ENCODE measurements at places on chromosomes 1 and 21.

DNA sequence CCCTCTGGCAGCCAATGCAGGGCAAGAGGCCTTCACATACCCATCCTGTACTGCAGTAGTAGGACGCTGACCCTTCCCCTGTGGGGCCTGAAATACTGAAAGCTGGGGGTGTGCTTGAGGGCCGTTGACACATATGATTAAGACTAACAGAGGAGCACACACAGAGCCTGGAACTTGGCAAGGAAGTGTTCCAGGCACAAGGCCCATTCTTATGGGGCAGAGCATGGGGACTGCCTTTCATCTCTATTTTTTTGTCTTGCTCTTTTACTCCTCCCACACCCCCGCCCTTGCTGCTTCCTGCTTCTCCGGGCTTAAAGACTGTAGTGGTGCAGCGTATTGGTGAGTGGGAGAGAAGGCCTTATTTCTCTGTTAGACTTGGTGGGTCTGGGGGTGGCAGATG, 137.4 kb downstream of the BACH1 start:
- peak; percentile 2 for DNase-seq

GRCh38 chr1:175794586-175794985, 51.2 kb upstream of the TNR start:
- DNase-seq, result no peak

DNA sequence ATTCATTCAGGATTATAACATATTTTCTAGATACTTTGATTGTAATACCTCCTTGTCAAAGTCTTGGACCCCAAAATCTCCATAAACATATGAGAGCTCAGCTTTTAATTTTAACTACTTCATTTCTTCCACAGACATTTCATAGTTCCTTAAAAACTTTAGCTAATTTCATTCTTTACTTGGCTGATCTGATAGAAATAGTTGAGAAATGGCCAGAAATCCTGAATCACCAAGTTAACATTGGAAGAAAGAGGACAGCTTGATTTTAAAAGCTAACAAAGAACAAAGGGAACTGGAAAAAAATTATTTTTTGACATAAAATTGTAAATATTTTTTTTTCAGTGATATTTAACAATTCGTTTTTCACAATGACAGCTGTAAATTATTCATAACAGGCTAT, 216.5 kb downstream of the NTNG1 start:
- DNase-seq, result no peak

- no peak for DNase-seq
These were observed 46.1 kb downstream of the RNF2 start for GRCh38 chr1:185091480-185091879.

GRCh38 chr1:220491891-220492290, 36.0 kb upstream of the MARK1 start:
- no peak for DNase-seq

- no peak for DNase-seq
These were observed 70.0 kb upstream of the TNFSF4 start for GRCh38 chr1:173276922-173277800.

DNA sequence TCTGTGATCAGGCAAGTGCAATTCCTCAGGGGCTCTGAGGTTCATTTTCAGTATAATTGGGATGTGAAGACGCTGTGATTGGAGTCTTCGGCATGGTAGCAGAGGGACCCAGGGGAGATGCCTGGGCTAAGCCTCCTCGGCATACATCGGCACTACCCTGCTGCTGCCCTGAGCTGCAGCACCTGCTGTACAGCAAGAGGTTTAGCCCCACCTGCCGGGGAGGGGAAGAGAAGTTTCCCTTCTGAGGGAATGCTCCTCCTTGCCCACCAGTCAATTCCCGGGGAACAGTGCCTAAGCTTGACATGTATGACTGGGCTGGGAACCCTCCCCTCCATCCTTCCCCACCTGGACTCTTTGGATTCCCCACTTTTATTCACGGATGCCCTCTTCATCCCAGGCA, 24.9 kb downstream of the CNIH3 start:
- no peak for DNase-seq

DNA sequence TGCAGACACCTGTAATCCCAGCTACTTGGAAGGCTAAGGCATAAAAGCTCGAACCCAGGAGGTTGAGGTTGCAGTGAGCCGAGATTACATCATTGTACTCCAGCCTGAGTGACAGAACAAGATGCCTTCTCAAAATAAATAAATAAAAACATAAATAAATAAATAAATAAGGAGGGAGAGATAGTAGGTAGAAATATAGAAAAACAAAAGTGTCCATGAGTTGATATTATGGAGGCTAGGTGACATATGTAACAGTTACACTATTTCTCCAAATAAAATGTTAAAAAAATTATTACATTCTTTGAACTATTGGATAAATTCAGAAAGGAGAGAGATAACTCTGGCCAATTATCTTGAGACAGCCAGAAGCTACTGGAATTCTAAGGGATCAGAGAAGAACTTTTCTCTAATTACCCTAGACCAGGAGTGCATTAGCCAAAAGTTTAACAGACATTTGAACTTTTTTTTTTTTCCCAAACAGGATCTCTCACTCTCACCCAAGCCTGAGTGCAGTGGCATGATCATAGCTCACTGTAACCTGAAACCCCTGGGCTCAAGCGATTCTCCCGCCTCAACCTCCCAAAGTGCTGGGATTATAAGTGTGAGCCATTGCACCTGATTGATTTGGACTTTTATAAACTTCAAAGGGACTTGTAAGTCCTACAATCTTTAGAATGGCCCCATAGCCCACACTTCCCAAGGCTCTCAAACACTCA, 17.6 kb downstream of the SYNJ1 start:
- no peak for DNase-seq

DNA sequence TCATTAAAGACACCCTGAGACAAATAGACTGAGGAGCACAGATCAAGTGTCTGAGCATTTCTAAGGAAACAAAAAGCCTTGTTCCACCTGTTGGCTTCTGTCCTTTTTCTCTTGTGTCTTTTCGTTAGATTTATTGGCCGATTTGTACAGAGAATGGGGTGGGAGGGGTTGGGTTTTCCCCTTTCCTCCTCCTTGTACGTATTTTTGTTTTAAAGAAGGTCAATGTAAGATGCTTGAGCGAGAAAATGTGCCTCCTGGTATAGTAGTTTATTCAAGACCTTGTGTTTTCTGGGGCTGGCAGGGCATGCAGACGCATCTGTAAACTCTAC, 1.2 kb downstream of the BCL9 start:
- no peak for DNase-seq

- no peak for DNase-seq
These were observed 21.0 kb downstream of the SDE2 start for GRCh38 chr1:225977937-225978748.

DNA sequence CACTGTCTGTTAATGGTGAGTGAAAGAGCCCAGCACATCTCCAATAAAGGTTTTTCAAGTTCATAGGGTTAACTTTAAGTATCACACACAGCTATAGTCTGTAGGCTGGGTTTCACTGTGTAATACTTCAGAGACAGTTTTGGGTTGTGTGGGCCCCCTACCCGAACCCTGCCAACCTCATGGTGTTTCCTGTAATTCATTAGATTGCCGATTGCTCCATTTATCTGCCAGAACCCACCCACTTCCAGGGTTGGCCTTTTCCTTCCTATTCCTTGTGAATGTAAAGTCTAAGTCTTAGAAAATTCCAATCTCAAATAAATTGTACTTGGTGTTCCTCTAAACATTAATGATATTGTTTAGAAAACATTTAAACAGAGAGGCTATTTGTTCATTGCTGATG, 43.6 kb downstream of the CTTNBP2NL start:
- no peak for DNase-seq

GRCh38 chr1:22319608-22320007, 132.0 kb upstream of the ZBTB40 start:
- no peak for DNase-seq

- no peak for DNase-seq
These were observed 24.9 kb downstream of the OLFML2B start for GRCh38 chr1:161998811-161999210.

DNA sequence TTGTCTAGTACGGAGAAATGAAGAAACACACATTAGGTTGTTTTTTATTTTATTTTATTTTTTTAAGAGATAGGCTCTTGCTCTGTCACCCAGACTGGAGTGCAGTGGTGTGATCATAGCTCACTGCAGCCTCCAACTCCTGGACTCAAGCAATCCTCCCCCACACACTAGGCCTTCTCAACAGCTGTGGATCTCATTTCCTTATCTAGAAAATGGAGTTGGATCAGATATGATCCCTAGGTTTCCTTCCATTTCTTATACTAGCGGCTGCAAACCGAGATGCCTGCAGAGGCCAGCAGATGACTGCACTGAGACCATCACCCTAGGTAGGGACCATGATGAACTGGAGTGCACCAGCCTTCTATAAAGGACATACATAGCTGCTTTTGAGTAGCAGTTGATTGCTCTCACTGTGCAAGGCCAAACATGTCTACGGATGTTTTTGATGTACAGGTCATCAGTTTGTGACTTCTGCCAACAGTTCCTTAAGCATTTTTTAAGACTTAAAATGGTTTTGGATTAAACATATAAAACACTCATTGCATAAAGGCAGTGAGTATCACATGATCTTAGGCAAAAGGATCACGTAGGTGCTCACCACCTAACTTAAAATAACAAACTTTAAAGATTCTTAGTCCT, 11.4 kb upstream of the KLHL12 start:
- no peak for DNase-seq

DNA sequence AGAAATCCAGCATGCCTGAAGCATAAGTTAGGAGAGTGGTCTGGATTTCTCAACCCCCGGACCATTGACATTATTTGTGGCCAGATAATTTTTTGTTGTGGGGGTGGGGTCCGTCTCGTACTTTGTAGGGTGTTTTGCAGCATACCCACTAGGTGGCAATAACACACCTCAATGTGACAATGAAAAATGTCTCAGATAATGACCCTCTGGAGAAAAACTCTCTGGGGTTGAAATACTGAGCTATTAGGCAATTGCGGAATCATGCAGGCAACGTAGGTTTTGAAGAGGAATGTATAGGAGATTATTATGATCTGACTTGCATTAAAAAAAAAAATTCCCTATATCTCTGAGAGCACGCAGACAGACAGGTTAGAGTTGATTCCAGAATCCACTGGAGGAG, 25.3 kb upstream of the RRP15 start:
- DNase-seq, result no peak

- DNase-seq, result no peak
These were observed 55.0 kb downstream of the S1PR1 start for GRCh38 chr1:101291562-101292380.

DNA sequence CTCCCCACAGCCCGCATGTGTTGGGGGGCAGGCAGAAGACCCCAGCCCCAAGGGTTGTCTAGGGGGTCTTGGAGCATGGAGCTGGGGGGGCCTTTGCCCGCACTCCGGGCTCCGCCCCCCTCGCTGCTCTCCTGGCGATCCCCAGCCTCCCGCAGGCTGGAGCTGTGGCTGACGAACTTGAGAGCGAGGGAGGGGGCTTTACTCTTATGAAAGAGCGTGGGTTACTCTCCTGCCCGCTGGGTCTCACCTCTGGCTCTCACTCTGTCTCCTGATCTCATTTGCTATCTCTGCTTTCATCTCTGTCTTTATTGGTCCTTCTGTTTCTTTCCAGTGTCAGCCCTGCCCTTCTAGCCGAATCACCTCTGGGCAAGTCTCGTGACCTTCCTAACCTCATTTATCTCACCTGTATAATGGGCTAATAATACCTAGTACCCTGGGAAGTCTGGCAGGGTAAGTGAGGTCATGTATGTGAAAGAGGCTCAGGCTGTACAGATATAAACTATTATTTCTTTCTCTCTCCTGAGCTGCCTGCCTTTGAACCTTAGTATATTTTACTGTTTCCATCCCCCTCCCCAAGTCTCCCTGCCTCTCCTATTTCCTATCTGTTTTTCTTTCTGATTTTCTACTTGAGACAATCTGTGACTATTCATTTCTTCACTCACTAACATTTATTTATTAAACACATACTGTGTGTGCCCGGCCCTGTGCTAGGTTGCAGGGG, 731 bp downstream of the EFNA4 start:
- DNase-seq, result no peak

- no peak for DNase-seq
These were observed 226.0 kb downstream of the NPHP4 start for GRCh38 chr1:5765997-5766913.

DNA sequence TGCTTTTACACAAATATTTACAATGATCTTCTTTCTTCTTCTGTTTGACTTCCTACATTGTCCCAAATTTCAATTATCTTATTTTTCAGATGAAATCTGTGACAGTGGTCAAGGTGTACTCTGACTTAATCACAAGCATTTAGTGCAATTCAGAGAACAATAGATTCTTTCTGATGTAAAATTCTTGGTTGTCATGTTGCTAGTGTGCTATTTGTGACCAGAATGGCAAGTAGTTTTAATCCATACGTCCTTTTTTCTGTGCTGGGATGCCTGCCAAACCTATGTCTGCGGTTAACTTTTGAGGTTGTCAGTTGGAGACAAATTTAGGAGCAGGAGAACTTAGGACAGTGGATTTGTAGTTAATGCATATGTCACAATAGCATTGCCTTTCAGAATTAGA, 31.0 kb downstream of the NCAM2 start:
- DNase-seq, result no peak

GRCh38 chr1:219174460-219175211, 958 bp downstream of the LYPLAL1 start:
- no peak for DNase-seq

DNA sequence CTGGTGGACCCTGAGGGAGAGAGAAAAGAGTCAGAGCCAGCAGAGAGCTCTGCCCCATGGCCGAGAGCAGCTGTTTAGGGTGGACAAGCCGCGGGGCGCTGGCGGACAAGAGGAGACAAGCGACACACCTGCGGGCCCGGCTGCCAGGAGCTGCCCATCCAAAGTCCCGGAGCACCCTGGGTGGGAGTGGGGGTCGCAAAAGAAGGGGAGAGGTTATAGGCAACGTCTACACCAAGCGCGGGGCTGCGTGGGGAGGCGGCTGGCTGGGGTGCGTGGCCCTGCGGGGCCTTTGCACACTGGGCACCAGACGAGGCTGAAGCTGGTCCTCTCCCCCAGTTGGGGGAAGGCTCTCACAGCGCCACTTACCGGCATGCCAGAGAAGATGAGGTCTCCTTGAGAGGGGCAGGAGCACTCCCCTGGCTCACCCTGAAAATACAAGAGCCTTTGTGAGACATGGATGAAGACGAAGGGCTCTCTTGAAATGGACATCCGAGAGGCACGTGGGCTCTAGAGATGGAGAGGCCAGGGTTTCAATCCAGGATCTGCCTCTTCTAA, 24.1 kb downstream of the COL16A1 start:
- DNase-seq, result no peak

- DNase-seq, result no peak
These were observed 214.6 kb upstream of the NCAM2 start for GRCh38 chr21:20783611-20784010.

- no peak for DNase-seq
These were observed 659.9 kb downstream of the LTN1 start for GRCh38 chr21:28332796-28333195.
